ENCODE measurements at places on chromosomes 6 and 20.

DNA sequence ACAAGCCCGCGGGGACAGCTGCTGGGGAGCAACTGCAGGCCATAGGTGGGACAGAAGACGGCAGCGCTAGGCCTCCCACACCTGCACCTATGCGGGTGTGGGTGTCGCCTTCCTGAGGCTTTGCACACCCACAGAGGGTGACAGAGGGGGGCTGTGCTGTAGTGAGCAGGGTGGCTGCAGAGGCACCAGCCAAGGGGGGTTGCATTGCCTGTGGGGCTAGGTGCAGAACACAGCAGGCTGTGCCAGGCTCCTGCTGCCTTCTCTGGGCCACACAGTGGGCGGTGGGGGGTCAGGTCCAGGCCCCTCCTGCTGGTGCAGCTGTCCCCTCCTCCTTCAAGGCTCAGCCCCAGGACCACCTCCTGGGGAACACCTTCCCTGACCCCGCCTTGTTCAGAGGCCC lies 75.7 kb downstream of the WDR27 start:
- DNase-seq: no peak

- no peak for DNase-seq
These were observed 153.6 kb upstream of the UST start for GRCh38 chr6:148593130-148593812.

DNA sequence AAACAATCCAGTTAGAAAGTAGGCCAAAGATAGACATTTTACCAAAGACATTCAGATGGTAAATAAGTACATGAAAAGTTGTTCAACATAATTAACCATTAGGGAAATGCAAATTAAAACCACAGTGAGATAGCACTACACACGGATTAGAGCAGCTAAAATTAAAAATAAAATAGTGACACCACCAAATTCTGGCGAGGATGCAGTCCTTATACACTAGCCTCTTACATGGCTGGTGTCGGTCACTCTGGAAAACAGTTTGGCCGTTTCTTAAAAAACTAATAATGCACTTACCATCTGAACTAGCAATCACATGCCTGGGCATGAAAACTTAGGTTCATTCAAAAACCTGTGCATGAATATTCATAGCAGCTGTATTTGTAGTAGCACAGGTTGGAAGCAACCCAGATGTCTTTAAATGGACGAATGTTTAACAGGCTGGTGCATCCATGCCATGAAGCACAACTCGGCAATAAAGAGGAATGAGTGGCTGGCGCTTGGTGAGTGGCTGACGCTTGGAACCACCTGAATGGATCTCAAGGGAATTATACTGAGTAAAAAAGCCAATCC lies 77.0 kb downstream of the FAM120B start:
- no peak for DNase-seq

DNA sequence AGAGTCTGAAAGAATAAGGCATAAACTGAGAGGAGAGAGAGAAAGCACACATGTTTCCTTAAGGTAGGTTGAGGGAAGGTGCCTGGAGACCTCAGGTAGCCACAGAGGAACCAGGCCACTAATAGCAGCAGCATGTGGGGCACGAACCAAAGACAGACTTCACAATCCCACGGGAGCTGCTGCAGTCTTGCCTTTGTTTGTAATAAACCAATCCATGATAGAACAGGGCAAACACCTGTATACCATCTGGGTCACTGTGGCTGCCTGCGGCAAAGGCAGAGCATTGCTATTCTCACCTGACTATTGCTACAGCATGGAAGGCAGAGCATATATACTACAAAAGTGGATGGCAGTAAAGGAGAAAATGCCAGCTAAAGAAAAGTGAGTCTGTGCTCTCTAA lies 36.3 kb downstream of the HEBP2 start:
- no peak for DNase-seq

- no peak for DNase-seq
These were observed 229.8 kb upstream of the CEP162 start for GRCh38 chr6:84457276-84457675.

DNA sequence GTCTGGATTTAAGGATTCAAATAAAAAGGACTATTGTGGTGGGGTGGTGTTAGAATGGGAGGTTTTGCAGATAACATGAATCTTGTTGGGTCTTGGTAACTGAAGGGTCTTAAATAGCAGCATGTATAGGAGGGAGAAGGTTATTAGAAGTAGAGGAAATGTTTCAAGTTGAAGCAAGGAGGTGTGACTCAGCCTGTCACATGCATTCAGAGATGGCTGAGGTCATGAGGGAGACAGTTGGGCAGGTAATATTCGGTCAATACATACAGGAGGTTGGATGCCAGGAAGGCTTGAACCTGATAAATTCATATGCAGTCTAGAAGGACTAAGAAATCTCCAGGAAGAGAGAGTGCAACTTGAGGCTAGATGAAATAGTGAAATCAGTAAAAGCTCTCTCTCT lies 6.1 kb downstream of the KLHL31 start:
- no peak for DNase-seq

- no peak for DNase-seq
These were observed 176.5 kb upstream of the GJE1 start for GRCh38 chr6:141956046-141956761.

- DNase-seq: no peak
These were observed 193.7 kb upstream of the KHDRBS2 start for GRCh38 chr6:62479697-62480220.

DNA sequence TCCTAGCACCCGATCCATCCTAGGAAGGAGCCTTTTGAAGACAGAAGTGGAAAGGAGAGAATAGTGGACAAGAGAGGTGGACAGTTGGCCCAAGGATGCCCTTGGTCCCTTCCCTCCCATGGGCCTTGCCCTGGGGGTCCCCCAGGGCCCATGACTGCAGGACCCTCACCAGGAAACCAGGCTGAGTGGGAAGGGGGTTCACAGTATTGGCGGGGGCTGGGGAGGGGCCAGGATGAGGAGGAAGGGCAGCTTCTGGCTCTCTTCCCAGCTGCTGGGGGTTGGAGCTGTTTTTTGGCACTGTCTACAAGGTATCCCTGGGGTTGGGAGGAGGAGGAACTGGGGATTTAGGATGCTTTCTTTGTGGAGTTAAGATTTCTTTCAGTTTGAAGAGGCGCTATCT lies 4.0 kb upstream of the DSN1 start:
- no peak for DNase-seq

DNA sequence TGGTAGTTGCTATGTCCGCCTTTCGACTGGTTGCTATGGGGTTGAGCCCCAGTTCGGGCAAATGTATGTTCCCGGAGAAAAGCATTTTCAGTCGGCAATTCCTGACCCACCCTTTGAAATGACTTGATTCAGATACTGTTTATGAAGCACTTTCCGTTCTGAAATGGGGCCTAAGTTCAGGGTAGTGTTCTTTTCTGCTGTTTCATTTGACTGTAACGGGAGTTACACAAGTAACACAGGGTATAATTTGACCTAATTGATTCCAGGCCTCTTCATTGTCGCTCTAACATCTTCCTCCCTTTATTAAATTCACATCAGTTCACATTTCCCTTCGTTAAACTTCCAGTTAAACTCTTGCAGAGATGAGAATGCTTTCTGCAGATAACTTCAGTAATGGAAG lies 85.5 kb downstream of the BMP6 start:
- DNase-seq: no peak

GRCh38 chr20:10837901-10838300 lies 164.1 kb upstream of the JAG1 start:
- no peak for DNase-seq

Measured in HEK293T (cell line).